ENCODE measurements at places on chromosomes 12 and 14.
A peak's percentile ranks its signal among the peaks of the same experiment; 100 is the strongest.

DNA sequence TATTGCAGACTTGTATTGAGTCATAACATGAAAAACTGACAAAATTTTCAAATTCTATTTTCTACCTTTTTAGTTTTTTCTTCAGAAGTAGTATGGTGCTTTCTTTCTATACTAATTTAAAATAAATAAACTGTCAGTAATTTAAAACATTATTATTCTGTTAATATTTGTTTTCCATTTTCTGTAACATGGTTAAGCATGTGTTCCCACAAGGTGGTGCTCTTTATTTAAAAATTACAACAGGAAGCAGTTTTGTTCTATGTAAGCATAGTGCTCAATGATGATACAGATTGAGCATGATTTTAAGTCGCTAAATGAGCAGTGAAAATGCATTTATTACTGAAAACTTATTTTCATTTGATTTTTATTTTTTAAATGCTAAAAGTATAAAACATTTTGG lies 114.6 kb downstream of the PPFIA2 start:
- no peak for DNase-seq
- H3K36me3 ChIP-seq = no peaks in the 10 kb centered on the region
- H3K27ac ChIP-seq = no peak overlapping the region
- H3K27me3 ChIP-seq = peaks cover 18% of the 10 kb centered on the region
- H3K4me1 ChIP-seq = no peaks in the 10 kb centered on the region

DNA sequence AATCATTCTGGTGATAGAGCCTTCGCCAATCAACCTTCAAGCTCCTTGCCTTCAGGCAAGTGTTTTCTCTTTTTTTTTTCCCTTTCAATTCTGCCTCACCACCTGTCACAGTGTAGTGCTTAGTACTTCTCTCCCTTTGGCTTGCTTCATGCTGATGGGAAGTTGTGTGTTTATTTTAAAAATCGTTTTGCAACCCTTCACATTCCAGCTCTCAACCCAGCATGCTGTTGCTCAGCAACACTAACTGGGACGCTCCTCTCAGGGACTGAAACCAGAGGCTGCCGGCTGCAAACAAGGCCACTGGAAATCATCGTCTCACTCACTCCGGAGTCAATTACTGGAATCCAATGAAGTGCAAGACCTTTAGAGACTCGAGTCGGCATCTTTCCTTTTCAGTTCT lies 342.7 kb downstream of the PRKD1 start:
- H3K4me3 ChIP-seq = no peak overlapping the region
- peaks cover 7% of the 10 kb centered on the region for H3K4me1 ChIP-seq
- peak; percentile 6 for DNase-seq
- H3K36me3 ChIP-seq = no peaks in the 10 kb centered on the region
- H3K27me3 ChIP-seq = no peaks in the 10 kb centered on the region
- H3K27ac ChIP-seq = peak overlapping the region; percentile 78

GRCh38 chr12:93978553-93978952 lies 169.8 kb upstream of the PLXNC1 start:
- DNase-seq = no peak
- H3K4me1 ChIP-seq = peaks cover 12% of the 10 kb centered on the region
- no peaks in the 10 kb centered on the region for H3K36me3 ChIP-seq
- no peak overlapping the region for H3K4me3 ChIP-seq
- no peak overlapping the region for H3K27ac ChIP-seq
- H3K27me3 ChIP-seq = no peaks in the 10 kb centered on the region

DNA sequence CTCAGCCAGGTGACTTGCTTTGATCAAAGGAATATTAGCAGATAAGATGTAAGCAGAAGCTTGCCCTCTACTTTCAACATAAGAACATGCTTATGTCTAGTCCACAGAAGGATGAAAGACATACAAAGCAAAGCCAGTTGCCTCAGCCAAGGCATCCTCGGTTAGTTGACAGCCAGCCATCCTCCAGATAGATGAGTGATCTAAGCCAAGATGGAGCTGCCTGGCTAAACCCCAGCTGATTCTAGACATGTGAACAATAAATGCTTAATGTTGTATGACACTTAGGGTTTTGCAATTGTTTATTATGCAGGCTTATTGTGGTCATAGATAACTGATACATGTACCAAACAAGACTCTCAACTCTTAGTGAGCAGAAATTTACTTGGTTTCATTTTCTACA lies 157.6 kb upstream of the TMTC2 start:
- no peaks in the 10 kb centered on the region for H3K36me3 ChIP-seq
- no peak for DNase-seq
- no peak overlapping the region for H3K4me3 ChIP-seq
- H3K27me3 ChIP-seq = peaks cover 8% of the 10 kb centered on the region
- no peaks in the 10 kb centered on the region for H3K4me1 ChIP-seq

GRCh38 chr14:61271552-61271951 lies 9.6 kb downstream of the TMEM30B start:
- no peak for DNase-seq
- peaks cover 5% of the 10 kb centered on the region for H3K4me1 ChIP-seq
- no peaks in the 10 kb centered on the region for H3K36me3 ChIP-seq
- H3K4me3 ChIP-seq = no peak overlapping the region

Data from neural crest cell (in vitro differentiated cells).